ENCODE measurements at places on chromosomes 4 and X. TPM values are rescaled to one million over a fixed set of nuclear protein-coding genes. Genes with fewer than 3 reads are reported as not detected.

Gene CDS1
- total RNA-seq, result under 0.01 TPM

Gene GAGE12J
- not detected for total RNA-seq

Gene SH3BP2
- 28.7 TPM for total RNA-seq

Gene CLNK
- not detected for total RNA-seq

Gene SLC10A3
- 32.5 TPM for total RNA-seq

Gene TEC
- 1.8 TPM for total RNA-seq

All from articular chondrocyte of knee joint (primary cell).